OCI-LY7 (cell line): ENCODE measurements at places on chromosomes 6 and 20.

GRCh38 chr6:136499370-136499769 lies 50.9 kb downstream of the MAP7 start:
- DNase-seq: no peak

GRCh38 chr20:43404878-43405277 lies 52.8 kb upstream of the SRSF6 start:
- peak; percentile 2 for DNase-seq

- DNase-seq: no peak
Measured at GRCh38 chr20:8127553-8128255, 4.4 kb upstream of the PLCB1 start.

- DNase-seq: no peak
Measured at GRCh38 chr20:42923348-42923918, 266.3 kb downstream of the PTPRT start.

GRCh38 chr6:134115715-134116074 lies 63.3 kb upstream of the SLC2A12 start:
- no peak for DNase-seq

GRCh38 chr6:52497652-52498408 lies 77.7 kb downstream of the EFHC1 start:
- peak; percentile 95 for DNase-seq

DNA sequence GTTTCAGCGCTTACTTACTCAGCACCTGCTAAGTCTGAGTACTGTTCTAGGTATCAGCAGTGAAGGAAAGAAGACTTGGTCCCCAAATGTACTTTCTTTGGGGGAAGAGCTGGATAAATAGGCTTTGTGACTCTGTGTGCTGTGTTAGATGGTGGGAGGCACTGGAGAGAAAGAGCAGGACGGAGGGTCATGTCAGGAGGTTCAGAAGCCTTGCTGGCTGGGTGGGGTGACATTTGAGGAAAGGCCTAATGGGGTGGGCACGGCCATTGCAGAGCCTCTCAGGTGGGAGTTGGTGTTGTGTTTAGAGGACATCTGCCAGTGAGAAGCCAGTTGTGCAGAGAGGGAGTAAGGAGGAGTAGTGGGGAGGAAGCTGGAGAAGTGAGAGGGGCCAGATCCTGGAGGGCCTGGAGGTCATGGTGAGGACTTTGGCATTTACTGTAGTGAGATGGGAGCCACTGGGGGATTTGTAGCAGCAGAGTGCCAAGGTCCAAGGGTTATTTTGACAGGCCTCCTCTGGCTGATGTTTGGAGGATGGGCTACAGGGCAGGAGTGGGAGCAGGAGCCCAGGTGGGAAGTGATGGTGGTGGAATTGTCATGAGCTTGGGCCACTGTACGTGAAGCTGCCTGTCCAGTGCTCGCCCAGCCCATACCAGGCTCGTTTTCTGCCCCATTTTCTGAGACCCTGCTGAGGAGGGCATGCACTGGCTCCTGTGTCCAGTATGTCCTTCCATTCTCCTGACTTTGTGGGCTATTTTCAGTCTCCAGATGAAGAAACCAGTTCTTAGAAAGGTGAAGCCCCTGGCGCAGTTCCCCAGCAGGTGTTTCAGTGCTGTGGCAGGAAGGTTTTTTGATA lies 886 bp downstream of the SDCBP2 start:
- no peak for DNase-seq

GRCh38 chr20:49915118-49915379 lies 280 bp downstream of the SPATA2 start:
- DNase-seq: no peak

GRCh38 chr6:7938562-7939183 lies 28.1 kb upstream of the TXNDC5 start:
- DNase-seq: no peak
